ENCODE measurements at places on chromosomes 12 and 14.

DNA sequence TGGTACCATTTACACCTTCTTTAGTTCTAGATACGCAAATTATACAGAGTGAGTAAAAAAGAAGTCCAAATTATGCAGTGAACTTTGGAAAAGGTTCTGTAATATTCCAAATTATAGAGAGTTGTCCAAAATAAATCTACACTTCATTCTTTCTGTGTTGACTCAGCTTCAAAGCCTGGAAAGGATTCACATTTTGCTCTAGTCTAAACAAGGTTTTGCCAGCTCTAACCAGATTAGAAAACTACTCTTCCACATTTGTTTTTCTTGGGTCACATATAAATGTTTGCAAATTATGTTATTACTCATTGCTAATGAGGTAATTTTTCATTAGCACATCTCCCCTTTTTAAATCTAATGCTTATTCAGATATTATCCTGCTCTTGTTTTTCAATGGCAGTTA, 1562.4 kb upstream of the SEL1L start:
- DNase-seq = no peak

GRCh38 chr12:18323159-18323558, 61.8 kb downstream of the PIK3C2G start:
- no peak for DNase-seq

- no peak for DNase-seq
Measured at GRCh38 chr14:21802441-21802840, 128.8 kb upstream of the OR4E1 start.

- no peak for DNase-seq
Measured at GRCh38 chr12:131197490-131197889, 243.8 kb downstream of the ADGRD1 start.

- DNase-seq = no peak
Measured at GRCh38 chr14:78238141-78238540, 68.0 kb downstream of the NRXN3 start.

GRCh38 chr14:76918256-76918781, 92.1 kb downstream of the LRRC74A start:
- DNase-seq = no peak

- DNase-seq = no peak
Measured at GRCh38 chr12:57894399-57895292, 46.7 kb upstream of the ATP23 start.

- no peak for DNase-seq
Measured at GRCh38 chr14:36879558-36879957, 217.9 kb downstream of the PAX9 start.

GRCh38 chr12:108548954-108549521, 11.9 kb downstream of the SART3 start:
- no peak for DNase-seq

- no peak for DNase-seq
Measured at GRCh38 chr14:53360829-53361228, 207.7 kb upstream of the DDHD1 start.

DNA sequence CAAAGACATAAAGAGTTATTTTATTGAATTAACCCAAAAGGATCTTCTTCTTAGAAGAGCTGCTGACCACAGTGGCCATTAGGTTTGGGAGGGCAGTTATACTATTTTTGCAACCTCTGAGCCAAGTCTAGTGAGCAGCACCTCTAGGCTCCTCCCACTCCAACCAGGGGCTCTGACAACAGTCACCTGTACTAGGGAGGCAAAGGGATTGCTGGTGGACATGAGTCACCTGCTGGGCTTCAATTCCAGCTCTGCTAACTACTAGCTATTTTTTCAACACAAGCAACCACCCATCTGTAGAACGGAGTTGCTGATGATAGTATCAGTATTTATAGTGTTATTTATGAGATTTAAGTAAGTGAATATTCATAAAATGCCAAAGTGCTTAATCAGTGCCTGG, 166.0 kb downstream of the KLHL28 start:
- DNase-seq = no peak

DNA sequence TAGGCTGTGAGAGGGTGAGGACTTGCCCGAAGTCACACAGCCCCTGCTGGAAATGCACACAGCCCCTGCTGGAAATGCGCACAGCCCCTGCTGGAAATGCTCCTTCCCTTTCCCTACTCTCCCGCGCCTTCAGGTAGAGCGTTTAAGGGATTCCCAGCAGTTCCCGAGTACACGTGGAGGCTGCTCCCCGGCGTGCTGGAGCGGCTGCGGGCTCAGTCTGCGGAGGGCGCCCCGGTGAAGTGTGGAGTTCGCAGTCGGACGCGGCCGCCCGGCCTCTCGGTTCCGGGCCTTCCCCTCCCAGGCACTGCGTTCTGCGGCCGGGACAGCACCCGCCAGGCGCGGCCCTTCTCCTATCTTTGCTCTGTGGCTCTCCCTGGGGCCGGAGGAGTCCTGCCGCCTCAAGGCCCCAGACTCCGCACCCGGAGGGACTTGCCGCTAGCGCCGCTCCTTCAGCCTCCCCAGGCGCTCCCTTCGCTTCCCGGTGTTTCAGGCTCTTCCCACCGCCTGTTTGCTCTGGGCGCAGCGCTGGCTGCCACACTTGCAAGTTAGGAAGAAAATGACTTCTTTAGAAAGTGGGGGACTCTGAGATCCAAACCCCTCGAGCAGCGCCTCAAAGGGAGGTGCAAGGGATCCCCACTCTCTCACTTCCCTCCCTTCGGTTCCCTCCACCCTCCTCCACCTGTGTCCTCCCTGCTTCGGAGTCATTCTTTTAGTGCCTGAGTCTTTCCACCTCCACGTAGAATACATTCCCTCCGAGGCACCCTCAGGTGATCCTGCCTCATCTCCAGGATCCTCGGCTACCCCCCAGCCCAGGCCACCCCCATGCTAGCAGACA, 8.3 kb upstream of the TBX5 start:
- DNase-seq = no peak

DNA sequence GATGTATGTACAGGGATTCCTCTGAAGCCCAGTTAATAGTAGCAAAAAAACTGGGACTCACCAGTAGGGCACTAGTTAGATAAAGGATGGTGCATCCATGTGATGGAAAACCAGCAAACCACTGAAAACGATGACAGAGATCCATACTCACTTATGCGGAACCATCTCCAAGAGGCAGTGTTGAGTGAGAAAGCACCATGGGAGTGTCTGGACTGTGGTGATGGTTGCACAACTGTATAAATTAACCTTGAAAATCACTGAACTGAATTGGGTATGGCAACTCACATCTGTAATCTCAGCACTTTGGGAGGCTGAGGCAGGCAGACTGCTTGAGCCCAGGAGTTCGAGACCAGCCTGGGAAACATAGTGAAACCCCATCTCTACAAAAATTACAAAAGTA, 53.6 kb upstream of the ZFP36L1 start:
- DNase-seq = no peak

DNA sequence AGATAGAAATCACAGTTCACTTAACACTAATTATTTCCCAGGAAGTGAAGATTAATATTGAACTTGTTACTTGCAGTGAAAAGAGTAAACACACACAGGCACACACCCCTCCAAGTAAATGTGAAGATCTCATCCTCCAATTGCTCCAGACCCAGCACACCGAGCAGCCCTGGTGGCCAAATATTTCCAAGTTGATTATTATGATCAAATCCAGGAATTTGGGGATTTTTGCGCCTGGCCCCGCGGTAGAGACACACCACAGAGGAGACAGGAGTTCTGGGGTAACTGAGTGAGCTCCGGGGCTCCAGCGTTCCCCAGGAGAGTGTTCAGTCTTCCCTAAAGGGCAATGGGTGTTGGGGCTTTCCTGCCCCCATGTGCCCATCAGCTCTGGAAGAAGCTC, 431.5 kb downstream of the BCL11B start:
- DNase-seq = no peak

GRCh38 chr12:26402648-26403047, 207.3 kb downstream of the SSPN start:
- DNase-seq = no peak

- DNase-seq = no peak
Measured at GRCh38 chr12:67651132-67651695, 2.7 kb downstream of the DYRK2 start.

- no peak for DNase-seq
Measured at GRCh38 chr12:117485984-117486839, 124.8 kb upstream of the NOS1 start.

GRCh38 chr14:54444681-54445080, 3.5 kb upstream of the CNIH1 start:
- DNase-seq = no peak

GRCh38 chr12:127240249-127240929, 1026.6 kb upstream of the TMEM132C start:
- no peak for DNase-seq

DNA sequence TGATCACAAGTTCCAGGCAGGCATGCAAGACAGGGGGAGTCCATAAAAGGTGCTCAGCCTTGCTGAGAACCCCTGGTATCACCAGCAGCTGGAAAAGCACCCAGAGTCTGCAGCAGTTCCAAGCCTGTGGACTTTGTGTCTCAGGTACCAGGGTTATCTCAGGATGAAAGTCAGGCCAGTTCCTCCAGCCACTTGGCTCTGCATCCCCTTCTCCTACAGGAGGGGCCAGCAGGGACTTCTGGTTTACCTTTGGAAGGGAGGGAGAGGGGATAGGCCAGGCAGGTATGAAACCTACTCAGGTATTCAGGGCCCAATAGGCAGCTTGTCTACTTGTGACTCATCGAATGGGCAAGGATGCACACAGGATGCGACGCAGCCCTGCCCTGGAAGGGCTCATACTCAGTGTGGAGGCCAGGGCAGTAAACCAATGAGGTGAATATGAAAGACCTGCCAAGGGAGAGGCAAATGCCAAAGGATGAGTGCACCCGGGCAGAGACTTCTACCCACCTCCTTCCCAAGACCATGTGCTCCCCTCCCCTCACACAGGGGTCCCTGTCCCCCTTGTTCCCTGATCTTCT, 148.2 kb downstream of the SLC38A6 start:
- no peak for DNase-seq

DNA sequence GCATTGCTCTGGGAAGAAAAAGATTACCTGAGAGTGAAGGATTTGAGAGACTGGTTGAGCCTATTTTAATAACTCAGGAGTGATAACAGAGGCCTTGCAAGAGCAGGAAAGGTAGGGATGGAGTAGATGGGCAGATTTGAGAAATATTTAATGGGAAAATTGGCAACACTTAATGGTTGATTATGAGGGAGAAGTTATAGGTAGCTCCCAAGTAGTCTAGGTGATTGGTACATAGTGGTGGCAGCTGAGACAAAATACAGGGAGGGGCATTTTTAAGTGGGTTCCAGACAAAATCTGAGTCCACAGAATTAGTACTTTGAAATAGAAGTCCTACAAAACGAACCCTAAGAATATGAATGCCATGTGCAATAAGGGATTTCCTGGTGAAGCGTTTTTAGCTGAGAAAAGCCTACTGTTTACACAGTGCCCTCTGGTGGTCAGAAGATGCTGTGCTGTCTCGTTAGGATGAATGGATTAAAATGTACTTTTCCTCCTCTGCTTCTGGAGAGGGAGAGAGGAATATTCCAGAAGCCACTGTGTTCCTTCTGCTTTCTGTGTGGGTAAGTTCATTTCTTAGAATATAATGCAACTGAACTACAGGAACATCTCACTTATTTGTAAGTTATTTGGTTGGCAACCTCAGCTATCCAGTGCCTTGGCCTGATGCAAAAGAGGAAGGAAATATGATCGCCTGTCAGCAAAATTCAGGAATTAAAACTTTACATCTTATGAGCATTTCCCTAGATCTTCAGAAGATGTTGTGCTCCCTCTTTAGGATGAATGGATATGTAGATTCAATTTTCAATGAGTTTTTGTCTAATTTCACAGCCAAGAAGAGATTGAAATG, 6.5 kb downstream of the ZBTB1 start:
- DNase-seq = peak; percentile 48

DNA sequence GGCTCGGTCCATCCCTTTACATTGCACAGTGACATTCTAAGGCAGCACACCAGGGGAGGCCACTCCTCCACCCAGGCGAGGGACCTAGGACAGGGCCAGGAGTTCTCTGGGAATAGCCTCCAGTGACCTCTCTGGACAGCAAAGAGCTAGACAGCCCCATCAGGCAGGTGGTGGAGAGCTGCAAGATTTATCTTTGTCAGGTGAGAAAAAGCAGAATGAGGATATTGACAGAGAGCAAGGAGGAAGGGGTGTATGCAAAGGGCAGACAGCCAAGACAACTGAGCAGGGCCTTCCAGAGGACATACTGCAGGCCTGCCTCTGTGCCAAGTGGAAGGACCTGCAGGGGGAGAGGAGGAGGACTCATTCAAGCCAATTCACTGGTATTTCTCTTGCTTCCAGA, 112.4 kb upstream of the MAX start:
- DNase-seq = no peak

DNA sequence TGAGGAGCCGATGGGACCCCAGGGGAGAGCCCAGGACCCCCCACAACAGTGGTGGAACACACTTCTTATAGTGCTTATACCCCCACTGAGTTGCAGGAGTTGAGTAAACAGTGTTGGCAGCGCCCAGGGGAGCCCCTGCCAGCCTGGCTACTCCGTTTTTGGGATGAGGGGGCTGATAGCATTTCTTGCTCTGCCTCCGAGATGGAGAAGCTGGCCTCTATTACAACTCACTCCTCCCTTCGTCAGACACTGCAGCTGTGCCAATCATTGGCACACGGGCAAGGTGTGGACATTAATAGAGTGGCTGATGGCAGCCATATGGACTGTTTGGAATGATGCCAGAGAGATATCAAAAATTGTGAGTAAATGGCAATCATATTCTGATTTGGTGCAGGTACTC, 94.9 kb upstream of the TMPO start:
- no peak for DNase-seq

- DNase-seq = no peak
Measured at GRCh38 chr14:52333823-52334657, 19.9 kb downstream of the PTGER2 start.

- peak; percentile 79 for DNase-seq
Measured at GRCh38 chr12:7092229-7092985, at the start of gene C1R. TSS of gene C1R (minus strand) at chr12:7092445. CDS start at chr12:7092388, 57 bp downstream.
